ENCODE measurements at places on chromosomes 3 and 15.

DNA sequence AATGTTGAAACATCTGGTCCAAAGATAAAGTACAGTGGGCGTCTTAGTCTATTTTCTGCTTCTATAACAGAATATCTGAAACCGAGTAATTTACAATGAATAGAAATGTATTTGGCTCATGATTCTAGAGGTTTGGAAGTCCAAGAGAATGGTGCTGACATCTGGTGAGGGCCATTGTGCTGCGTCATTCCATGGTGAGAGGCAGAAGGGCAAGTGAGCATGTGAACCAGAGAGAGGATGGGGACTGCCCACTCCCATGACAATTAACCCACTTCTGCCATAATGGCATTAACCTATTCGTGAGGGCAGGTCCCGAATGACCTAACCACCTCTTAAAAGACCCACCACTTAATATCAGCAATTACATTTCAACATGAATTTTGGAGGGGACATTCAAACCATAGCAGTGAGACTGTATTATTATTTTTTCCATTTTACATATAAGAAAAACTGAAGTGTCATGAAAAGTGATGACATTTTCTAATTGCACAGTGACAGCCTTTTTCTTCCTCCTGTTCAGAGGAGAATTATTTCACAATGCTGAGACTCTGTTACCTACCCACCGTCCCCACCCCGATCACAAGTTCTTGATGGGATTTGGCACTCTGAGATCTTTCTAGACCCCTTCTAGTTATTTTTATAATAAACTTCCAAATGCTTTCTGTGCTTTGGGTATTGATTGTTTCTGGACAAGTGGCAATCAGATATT, 238.8 kb downstream of the RPLP1 start:
- DNase-seq, result no peak

GRCh38 chr3:170058127-170058526, 20.3 kb downstream of the GPR160 start:
- DNase-seq, result no peak

GRCh38 chr3:128993461-128994172, at the start of gene CFAP92:
TSS of gene CFAP92 (minus strand) at chr3:128994076. CDS start at chr3:128993304, 772 bp downstream.
- DNase-seq, result peak; percentile 78

DNA sequence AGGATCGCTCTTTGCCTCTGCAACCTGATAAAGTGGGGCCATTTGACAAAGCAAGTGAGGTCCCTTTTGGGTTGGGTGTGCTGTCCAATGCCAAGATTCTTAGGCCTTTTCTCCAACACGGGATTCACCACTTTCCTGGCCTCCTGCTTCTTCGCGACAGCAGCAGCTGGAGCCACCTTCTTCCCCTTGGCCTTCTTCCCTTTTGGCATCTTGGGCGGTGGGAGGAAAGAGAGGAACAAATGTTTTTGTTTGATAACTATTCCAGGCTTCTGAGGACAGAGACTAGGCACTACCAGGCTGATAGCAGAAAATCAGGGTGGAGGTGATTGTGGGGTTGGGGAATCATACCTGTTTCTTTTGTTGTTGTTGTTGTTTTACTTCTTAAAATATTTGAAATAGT, 30.0 kb upstream of the FAM81A start:
- DNase-seq, result no peak

DNA sequence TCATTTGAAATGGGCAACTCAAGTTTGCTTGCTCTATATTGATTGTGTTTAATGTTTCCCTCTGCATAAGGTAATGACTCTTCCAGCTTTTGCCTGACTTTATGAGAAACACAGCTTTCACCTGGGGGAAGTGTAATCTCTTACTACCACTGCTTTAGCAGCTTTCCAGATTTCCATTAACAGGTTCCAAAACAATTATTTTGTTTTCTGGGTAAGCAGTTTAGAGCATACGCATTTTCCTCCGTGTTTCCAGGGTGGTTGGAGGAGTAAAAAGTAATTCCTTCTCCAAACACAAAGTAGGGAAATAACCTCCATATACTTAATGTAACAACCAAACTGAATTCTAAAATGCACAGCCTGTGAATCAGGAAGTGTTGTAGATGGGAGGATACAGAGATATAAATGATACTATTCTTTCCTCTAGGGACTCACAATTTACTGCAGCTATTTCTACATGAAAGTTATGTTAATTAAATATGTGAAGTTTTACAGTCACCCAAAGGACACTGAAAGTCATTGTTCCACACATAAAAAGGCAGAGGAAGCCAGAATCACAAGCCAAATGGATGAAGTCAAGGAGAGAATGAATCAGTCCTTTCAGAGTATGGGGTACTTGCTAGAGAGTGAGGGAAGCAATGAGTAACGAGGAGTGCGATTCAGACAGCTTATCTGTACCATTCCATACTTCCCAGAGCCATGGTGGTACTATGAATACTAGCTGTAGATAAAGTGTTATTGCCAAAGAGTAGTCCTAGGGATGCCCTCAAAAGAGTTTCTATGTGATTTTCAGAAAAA, 16.6 kb downstream of the ST3GAL6 start:
- no peak for DNase-seq

DNA sequence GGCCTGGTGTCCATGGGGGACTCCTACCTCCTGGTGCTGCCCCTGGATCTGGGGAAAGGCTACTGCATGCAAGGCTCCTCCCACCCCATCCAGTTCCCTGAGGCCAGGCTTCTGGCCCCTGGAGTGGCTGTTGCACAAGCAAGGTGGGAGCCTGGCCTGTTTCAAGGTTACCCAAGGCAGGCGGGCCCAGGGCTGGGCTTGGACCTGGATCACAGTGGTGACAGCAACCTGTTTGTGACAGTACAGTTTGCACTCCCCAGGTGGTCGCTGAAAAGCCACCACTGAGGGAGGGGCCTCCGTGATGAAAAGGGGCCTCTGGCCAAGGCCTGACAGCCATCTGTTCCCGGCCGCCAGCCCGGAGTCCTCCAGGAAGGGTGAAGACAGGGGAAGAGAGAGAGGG, 14.4 kb upstream of the KY start:
- no peak for DNase-seq

GRCh38 chr3:89000886-89001285, 106.5 kb upstream of the EPHA3 start:
- DNase-seq, result no peak

DNA sequence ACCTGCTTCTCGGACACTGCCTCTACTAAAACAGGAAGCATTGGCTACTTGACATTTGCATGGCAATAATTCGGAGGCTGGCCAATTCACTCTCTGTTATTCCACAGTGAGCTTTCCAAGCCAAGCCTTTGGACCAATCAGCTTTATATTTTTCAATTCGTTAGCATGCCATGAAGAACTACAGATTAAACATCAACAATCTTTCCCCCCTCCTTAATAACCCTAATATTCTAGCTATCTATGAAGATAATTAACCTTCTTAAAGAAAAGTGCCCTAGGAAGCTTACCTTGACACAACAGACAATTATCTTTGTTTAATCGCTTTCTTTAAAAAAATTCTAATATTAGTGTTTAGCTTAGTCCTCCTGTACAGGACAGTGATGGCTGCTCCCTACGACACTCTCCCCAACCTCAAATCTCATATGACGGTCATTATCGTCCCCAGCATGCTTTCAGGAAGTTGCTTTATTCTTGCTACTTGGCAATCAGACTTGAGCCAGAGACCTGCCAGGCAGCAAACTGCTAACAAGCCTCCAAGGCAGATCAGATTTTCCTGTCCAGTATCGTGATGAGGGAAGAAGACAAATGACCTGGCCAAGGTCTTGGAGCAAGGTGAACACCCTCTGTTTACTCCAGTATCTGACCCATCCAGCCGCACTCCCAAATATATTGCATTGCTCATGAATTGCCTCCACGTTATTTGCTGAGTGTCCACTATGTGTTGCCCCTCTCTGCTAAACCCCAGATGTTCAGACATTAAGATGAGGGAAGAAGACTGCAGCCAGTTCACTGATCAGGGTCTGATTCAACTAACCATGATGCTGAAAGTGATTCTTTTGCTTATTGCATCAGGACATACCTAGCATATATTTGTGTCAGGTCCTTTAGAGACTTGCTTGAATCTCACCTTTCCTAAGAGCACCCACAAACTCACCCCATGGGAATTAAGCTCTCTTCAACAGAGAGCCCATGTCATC, 68.1 kb upstream of the LPP start:
- no peak for DNase-seq

GRCh38 chr3:148075771-148076716, 621.7 kb upstream of the AGTR1 start:
- DNase-seq, result no peak

- no peak for DNase-seq
These were observed 85.7 kb downstream of the TRIM42 start for GRCh38 chr3:140763532-140763931.

GRCh38 chr15:90982135-90982534, 12.2 kb downstream of the PRC1 start:
- DNase-seq, result peak; percentile 48

GRCh38 chr3:53122255-53122932, 7.8 kb downstream of the RFT1 start:
- no peak for DNase-seq

DNA sequence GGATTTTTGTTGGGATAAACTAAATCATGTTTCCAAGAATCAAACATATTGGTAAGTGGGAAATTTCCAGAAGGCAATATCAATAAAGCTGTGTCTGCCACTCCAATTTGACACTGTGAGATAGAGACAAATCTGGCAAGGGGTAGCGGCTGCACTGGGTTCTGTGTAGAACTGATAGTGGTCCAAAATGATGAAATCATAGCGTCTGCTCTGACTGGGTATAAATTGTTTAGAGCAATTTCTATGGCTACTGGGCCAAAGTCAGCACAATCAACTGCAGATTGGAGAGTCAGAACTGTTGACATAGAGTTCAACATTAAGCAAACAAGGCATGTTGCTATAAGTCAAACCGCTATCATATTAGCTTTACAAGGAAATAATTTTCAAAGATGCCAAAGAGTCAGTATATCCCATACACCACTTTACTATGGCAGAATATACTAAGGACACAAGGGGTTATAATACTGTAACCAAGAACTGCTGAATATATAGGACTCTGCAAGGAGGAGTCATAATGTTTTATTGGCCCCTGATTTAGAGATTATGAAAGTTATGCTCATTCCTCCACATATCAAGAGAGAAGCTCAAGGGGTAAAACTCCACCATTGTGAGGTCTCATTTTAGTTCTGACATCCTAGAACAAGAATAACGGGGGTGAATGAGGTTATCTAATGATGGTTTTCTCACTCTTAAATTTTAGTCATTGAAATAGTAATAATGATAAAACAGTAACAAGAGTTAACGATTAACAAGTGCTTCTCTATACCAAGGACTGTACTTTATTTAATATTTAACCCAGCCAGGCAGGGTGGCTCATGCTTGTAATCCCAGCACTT, 309.7 kb upstream of the GADL1 start:
- DNase-seq, result no peak

DNA sequence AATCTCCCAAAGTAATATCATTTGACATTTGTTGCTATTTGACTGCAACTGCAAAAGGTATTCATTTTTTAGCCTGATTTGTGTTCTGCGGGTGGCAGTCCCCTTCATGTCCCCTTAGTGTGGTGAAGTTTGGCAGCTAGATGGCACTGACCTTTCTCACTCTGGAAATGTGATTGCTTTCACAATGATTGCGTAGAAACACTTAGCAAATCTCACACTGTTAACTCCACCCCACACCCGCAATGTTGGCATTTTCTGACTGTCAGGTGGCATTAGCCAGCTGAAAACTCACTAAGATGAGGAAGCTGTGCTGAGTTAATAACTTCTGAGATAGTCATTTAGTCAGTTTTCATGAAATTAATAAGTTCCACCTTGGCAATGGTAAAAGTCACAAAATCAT, 76.9 kb downstream of the TRIM69 start:
- DNase-seq, result no peak

GRCh38 chr3:172148241-172148640, 108.9 kb downstream of the FNDC3B start:
- DNase-seq, result peak; percentile 34

- DNase-seq, result no peak
These were observed 21.6 kb upstream of the TAFA4 start for GRCh38 chr3:68953816-68954444.

DNA sequence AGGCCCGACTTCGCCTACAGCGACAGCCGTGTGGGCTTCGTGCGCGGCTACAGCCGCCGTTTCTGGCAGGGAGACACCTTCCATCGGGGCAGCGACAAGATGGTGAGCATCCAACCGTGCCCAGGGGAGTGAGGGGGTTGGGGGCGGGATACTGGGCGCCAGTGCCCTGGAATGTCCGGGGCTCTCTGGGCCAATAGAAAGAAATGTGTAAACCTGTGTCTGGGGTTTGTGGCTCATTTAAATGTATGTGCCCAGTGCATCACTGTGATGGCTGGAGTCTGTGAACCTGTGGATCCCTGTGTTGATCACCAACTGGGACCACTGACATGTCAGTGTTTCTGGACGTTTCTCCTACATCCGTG, 423 bp downstream of the CHAC1 start:
- no peak for DNase-seq

- DNase-seq, result no peak
These were observed 42.1 kb upstream of the FGF7 start for GRCh38 chr15:49380912-49381311.

DNA sequence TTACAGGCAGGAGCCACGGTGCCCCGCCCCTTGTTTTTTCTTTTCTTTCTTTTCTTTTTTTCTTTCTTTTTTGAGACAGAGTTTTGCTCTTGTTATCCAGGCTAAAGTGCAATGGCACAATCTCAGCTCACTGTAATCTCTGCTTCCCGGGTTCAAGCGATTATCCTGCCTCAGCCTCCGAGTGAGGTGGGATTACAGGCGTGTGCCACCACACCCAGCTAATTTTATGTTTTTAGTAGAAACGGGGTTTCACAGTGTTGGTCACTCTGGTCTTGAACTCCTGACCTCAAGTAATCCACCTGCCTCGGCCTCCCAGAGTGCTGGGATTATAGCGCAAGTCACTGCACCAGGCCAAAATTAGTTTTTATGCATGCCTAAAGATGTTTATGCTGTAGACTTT, 2.5 kb downstream of the RPL35A start:
- DNase-seq, result no peak

GRCh38 chr3:71515636-71516365, 67.7 kb downstream of the FOXP1 start:
- peak; percentile 39 for DNase-seq

- DNase-seq, result no peak
These were observed 30.0 kb downstream of the KLHL25 start for GRCh38 chr15:85764649-85765277.

GRCh38 chr3:19103510-19103909, 44.8 kb upstream of the KCNH8 start:
- no peak for DNase-seq

DNA sequence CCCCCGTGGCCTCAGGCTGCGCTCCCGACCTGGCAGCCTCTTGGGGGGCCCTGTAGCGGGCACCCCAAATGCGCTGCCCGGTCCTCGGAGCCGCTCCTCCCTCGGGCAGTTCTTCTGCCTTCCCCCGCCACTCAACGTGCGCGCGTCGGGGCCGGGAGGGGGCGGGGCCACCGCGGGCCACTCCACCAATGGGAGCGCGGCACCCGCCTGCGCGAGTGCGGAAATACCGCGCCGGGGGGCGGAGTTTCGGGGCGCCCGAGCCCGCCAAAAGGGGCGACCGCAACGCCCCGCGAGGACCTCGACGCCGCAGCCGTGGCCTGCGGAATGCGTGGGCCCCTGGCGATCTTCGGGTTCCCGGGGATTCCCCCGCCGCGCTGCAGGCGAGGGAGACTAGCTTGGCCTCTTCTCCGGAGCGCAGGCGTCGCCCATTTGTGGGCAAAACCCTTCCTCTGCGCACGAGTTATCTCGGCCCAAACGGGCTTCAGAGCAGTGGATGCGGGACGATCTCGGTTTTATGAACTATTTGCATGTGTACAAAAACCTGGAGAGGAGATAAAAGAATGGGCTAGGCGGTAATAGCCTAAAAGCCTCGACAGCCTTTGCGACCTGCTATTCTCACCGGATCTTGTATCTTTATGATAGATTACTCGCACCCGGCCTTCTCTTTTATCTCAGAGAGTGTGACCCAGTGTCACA, at the start of gene TASOR:
Gene TASOR, minus strand, starts transcription at position 144 of the 696 bp plus-strand sequence. CDS start 259 bp downstream, outside the sequence.
- peak; percentile 85 for DNase-seq

Measured in common myeloid progenitor, CD34-positive (primary cell).